ENCODE measurements at places on chromosomes 12 and 14.

DNA sequence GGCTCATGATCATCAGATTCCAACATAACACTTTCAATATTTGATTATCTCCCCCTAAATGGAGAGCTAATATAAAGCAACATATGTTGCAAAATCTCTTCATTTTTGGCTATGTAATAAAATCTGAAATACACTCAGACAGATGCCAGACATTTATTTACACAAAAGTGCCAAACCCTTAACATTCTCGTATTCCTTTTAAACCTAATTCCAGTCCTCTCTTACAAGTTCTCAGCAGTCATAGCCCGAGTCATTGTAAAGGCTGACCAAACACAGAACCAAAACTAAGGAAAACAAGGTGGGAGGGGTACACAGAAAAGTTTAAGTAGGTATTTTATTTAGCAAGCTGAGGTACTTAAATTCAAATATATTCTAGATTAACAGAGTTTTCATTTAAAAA is 81.4 kb downstream of the LRP6 start:
- no peak for DNase-seq

- peak; percentile 92 for DNase-seq
Measured at GRCh38 chr12:14769969-14770495, 33.2 kb downstream of the WBP11 start.

DNA sequence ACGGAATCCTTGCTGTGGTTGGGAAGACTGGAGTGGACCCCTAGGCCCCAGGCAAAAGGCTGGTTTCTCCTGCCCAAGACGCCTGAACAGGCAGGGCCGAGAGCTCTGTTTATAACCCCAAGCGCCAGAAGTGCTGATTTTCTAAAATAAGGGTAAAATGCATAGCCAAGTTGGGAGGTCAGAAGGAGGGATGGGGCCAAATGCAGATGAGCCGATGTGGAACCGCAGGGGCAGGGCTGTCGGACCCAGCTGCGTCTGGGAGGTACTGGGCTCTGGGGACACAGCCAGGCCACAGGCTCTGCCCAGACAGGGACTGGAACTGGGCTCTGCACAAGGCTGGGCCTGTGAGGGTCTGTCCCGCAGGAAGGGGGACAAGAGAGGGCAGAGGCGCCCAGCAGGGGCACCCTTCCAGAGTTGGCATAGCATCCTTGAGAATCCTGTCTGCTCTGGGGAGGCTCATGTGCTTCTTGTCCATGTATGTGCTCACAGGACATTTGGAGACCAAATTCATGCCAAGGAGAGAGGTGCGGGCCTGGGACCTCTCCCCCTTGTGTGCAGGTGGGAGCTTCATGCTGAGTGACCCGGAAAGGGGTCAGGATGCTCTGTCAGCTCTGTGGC is 49.1 kb downstream of the JAG2 start:
- no peak for DNase-seq

- no peak for DNase-seq
Measured at GRCh38 chr12:47577206-47577989, 128.4 kb downstream of the RPAP3 start.

DNA sequence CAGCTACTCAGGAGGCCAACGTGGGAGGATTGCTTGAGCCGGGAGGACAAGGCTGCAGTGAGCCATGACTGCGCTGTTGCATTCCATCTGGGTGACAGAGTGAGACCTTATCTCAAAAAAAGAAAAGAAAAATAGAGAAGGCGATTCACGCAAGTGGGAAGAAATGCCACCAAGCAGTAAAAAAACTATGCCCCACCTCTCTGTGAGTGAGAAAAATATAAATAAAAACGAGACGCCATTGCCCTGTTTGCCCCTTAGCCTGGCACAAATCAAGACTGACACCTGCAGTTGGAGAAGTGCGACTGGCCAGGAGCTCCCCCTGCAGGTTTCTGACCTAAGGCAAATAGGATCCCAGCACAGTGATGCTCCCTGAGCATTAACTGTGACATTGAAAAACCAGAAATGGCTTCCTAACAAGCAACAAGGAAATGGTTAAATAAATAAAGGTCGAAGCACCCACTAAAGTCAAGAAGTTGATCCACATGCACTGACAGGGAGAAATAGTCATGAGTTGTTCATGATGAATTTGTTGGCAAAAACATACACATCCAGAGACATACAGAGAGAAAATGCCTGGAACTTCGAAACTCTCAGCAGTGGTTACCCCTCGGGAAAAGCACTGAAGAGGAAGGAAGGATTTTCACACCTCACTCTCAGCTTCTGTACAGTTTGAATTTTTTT is 21.1 kb downstream of the GSC start:
- DNase-seq: no peak

- no peak for DNase-seq
Measured at GRCh38 chr12:45273717-45274271, 57.9 kb downstream of the ANO6 start.

DNA sequence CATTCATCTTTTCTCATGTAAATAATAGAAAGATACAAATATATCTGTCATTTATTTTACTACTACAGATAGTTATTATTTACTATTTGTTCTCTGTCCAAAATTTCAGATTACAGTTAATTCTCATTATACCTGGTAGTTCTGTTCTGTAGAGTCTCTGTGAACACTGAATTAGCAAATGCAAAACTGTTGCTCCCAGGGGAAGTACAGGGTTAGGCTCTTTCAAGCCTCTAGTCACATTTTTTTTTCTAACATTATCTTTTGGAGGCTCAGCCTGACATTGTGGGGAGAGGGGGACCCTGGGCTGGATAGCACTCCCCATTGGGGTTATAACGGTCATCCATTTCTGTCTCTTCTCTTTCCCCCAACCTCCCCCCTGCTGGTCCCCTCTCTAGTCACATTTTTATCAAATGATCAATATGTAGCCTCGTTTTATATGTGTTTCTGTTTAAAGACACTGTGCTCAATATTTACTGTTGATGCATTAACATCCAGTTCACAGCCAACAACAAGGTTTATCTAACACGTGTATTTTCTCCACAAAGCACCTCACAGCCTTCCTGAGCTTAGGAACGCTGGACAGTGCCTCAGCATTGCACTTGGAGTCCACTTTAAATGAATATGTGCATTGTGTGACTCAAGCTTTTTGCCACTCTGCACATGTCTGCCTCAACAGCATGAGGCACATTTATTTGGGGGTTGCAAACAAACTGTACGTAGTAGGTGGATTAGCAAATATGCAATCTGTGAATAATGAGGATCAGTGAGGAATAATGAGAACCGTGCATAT is 4.7 kb downstream of the SMCO2 start:
- DNase-seq: no peak

DNA sequence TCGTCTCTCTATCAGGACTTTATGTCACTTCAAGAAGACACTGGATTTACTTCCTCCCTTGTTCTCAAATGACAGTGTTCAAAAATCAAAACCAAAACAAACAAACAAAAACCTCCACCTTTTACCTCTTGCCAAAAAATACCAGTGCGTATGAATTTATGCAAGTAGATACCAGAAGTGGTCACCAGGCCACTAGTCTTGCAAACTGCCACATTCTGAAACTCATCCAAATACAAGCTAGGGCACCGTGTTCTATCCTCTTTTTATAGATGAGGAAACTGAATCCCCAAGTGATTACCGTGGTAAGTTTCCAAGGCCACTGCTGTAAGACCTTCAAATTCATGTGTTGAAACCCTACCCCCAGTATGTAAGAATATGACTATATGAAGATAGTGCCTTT is 343.9 kb upstream of the KITLG start:
- no peak for DNase-seq

GRCh38 chr14:59339524-59340330 is 125.5 kb downstream of the GPR135 start:
- DNase-seq: no peak

- no peak for DNase-seq
Measured at GRCh38 chr12:14999695-15000365, 27.0 kb downstream of the PDE6H start.

DNA sequence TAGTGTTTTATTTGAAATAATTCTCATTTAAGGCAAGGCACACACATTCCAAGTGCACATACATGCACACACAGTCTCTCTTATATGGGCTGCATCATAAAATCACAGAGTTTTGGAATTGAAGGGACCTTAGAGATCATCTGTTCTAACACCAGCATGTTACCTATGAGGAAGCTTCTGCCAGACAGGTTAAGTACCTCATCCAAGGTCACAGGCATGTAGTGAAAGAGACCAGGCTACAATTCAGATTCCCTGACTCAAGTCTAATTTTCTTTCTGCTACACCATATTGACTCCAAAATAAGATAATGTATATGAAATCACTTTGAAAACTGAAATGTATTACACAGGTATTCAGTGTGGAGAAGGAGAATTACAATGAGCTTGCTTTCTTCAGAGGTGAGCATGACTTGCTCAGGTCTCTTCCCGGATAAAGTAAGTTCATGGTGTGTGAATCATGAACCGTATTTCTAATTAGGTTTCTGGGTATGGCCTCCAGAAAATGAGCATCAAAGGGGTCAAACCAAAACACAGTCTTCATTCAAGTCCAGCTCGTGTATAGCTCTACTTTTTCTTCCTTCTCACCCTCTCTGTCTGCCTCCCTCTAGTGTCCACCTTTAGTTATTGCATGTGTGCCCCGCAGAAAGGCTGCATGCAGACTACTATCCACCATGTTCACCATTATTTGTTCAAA is 411.9 kb downstream of the FUT8 start:
- peak; percentile 52 for DNase-seq

GRCh38 chr12:51855586-51856428 is 7.3 kb upstream of the FIGNL2 start:
- DNase-seq: no peak

GRCh38 chr14:96852823-96853422 is 55.7 kb downstream of the VRK1 start:
- DNase-seq: no peak

GRCh38 chr12:82359115-82359478 is 768 bp downstream of the METTL25 start:
- DNase-seq: no peak

DNA sequence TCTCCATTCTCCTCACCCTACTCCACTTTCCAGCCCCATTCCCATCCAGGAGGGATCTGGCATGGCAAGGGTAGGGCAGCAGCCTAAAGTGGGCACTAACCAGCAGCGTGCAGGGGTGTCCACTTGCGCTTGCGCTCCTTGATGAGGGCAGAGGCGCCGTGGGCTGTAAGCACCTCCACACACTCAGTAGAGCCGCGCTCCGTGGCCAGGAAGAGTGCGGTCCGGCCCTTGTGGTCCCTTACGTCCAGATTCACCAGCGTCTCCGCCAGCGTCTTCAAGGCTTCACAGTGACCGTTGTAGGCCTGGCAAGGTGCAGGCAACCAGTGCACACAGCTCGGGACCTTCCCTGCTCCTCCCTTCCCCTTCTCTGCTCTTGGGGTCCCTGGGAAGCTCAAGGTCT is 10.3 kb downstream of the ANKRD52 start:
- no peak for DNase-seq

DNA sequence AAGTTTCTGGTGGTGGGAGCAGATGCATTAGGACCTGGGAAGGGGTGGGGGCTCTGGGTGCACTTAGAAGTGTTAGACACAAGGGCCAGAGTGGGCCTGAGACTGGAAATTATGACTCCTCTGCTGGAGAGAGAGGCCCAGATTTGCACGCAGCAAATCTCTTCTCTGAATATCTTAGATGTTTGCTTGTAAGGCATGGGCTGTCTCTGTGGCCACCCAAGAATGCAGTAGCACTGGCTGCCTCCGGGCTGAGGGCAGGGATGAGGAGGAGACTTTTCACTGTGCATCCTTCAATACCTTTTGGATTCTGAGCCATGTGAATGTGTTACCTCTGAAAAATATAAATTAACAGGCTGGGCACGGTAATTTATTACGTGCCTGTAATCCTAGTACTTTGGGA is 14.0 kb upstream of the RABGGTA start:
- DNase-seq: no peak

DNA sequence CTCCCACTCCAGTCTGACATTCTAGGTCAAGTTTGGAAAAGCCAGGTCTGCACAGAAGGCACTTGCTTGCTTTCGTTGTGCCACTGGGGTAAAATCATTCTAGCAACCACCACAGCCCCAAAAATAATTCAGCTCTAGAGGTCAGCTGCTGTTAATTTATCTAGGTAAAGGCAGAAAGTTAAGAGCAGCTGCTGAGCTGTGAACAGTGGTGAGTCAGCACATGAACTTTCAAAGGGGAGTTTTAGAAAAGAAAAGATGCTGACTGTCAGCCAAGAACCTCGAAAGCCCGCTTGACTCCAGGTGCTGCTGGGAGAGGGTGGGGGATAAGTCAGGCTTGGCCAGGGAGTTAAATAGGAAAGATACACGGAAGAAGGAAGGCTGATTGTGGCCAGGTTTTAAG is 12.7 kb downstream of the CCDC197 start:
- DNase-seq: no peak

DNA sequence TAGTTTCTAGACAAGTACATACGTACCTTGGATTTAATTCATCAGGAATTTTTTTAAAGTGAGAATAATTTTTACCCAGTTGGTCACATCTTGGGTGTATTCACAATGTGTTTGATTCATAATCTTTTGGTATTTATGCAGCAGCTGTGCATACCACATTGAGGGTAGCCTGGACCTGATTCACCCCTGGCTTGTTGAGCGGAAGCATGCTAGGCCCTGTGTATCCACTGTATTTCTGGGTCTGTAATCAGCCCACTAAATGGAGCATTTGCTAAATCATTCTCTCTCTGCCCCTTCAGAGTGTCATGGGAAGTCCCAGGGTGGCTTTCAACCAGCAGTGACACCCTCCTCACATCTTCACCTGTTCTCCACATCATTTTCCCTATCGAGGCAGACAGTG is 203.8 kb upstream of the RGS6 start:
- DNase-seq: no peak

DNA sequence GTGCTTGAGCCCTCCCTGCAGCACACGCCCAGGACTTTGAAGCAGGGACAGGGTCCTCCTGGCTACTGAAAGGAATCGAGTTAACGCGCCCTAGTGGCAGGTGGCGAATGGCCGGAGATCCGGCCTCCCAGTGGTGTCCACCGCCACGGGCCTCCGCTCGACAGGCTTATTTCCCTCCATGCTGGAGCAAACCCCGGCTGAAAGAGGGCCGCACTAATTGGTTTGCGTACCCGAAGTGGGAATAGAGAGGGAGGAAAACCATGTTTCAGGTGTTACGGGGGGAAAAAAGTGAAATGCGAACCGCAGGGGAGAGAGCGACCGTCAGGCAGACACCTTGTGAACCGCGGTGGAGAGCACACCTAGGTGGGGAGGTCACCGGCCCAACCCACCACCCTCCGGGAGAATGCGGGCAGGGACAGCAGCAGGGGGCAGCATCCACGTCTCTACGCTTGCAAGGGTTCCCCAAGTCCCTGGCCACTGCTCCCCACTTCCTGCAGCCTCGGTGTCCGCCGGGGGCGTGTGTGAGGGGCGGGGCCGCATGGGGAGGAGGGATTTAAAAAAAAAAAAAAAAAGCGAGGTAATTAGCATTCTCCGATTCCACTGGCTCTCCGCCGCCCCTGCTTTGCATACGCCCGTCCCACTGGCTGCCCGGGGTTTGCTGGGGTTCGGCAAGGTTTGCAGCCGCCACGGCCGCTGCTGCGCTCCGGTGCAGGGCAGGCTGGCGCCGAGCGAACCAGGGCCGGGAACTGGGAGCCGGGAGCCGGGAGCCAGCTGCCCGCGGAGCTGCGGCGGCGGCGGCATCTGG is 224.6 kb upstream of the CRY1 start:
- peak; percentile 57 for DNase-seq

GRCh38 chr12:29907461-29907860 is 123.7 kb upstream of the TMTC1 start:
- DNase-seq: no peak

- DNase-seq: no peak
Measured at GRCh38 chr12:98466640-98467400, 48.6 kb upstream of the TMPO start.

All from stimulated activated naive B cell treated with anti-CD40 and anti-IgM and Interleukin-4, amounts not matched to agents 10 μg/mL and 1 μg/mL and 100 μg/mL, for 72 hours (primary cell).